Choroid plexus epithelial cell (primary cell): ENCODE measurements at places on chromosomes 4 and X.

DNA sequence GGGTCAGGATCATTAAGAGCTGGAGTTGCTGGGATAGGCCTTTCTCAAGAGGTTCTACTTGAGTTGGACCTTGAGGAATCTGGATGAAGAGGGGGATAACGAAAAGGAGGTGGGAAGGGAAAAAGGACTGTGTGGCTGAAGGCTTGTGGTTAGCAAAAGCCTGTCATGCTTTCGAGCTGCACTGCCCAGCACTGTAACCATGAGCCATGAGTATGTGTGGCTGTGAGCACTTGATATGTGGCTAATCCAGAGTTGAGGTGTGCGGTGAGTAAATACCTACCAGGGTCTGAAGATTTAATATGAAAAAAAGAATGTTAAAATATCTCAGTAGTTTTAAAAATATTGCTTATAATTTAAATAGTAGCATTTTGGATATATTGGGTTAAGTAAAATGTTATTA is 11.4 kb downstream of the TMEM165 start:
- no peak for DNase-seq

- no peak for DNase-seq
Observed at GRCh38 chr4:22634541-22635181, 58.1 kb upstream of the GBA3 start.

DNA sequence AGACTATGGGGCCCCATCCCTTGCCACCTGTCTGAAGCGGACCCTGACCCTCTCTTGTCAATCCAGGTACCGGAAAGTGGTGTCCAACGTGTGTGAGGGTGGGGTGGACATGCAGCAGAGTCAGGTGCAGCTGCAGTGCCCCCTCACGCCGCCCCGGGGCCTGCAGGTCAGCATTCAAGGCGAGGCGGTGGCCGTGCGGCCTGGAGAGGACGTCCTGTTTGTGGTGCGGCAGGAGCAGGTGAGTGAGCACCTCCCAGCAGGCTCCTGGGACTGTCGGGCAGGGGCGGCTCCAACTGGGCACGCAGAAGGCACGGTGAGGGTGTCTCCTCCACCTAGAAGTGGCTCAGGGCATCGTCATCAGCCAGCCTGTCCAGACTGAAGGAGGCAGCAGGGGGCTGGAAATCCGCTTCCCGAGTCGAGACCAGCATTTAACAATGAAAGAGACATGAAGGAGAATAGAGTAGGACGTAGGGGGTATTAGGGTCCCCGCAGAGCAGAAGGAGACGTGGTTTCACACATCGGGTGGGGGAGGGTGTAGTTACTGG is 221.6 kb downstream of the AFAP1 start:
- no peak for DNase-seq

DNA sequence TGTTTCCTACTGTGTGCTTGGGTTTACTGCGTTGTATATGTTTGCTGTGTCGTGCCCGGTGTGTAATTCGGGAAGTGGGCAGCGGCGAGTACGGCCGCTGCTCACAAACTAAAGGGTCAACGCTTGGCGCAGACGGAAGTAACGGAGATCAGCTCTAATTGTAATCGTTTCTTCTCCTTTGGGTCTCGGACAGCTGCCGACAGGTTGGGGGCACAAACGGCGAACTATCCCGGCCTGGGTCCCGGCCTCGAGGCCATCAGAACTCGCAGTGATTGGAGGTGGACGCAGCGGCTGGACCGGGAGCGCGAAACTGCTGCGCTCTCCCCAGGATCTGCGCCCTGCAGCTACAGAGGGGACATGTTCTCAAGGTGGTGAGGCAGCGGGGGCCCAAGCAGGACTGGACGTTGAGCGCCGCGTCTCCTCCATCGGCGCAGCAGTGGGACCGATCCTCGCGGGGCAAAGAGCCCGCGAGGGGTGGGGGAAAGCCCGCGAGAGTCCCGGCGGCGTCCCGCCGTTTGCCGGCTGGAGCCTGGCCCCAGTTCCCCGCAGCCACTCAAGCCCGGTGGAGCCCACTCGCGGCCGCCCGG is 516 bp upstream of the ZIC3 start:
- DNase-seq, result no peak

DNA sequence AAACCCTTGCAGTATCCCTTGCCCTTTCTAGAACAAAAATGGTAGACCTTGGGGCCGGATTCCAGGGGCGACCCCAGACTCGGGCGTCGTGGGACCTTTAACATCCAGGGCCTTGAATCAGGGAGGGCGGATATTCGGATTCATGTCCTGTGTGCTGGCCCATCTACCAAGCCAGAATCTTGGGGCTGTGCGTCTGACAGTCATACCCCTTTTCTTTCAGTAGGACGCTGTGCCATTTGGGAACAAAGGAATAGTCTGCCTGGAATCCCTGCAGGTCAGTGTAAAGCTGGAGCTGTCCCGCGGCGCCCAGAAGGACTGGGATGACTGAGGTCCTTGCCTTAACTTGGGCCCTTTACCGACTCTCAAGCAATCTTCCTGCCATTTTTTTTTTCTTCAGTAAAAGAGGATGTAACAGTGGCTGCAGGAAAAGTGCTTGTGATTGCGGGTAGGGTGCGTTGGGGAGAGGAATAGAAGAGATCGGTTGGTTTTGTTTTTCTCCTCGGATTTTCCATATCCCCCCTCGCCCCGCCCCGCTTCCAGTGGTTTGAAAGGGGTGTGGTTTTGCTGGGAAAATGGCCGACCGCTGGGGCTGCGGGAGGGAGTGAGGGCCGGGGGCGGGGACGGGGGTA is 518 bp downstream of the ARMCX1 start:
- DNase-seq, result peak; percentile 45

DNA sequence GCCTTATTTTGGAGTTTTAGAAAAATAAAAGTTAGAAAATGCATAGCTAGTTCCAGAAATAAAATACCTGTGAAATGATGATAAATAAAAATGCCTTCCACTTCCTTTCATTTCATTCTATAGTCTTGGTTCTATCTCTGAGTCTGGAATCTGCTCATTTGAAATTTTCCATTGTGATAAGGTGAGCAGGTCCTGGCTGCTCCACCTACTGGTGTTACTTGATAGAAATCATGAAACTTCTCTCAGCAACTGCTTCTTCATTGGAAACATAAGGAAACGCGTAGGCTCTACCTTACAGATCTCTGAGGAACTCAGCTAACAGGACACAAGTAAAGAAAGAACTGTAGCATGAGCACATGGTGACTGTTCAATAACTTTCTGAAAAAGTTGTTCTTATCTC is 141.8 kb downstream of the DCHS2 start:
- peak; percentile 47 for DNase-seq

GRCh38 chr4:1009542-1010394 is 1.7 kb upstream of the FGFRL1 start:
- DNase-seq, result peak; percentile 61

DNA sequence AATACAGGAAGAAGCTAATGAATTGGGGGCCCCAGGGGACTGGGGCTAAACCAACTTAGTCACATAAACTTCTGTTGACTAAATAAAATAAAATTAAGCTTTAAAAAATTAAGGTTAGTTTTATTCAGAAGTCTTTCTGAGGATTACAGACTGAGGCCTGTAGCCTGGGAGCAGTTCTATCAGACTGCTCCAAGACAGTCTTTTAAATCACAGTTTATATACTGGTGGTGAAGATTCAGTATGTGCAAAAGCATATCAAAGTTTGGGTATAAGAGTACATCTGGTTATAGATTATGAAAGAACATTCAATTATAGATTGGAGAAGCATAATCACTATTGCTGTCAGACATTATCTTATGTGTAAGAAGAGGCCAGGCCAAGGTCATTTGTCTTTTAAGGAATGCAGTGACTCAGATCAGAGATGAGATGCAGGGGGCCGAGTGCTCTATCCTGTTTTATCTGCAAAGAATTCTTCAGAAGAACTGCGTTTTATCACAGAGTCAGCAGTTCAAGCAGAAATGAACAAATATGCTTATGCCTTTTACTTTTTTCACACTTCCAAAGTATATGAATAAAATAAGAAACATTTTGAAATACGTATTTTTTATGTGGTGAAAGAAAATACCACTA is 109.4 kb downstream of the PDHA2 start:
- peak; percentile 66 for DNase-seq

GRCh38 chr4:13093170-13093569 is 391.0 kb downstream of the RAB28 start:
- DNase-seq, result no peak

GRCh38 chr4:55442541-55442940 is 46.8 kb downstream of the TMEM165 start:
- no peak for DNase-seq
